ENCODE measurements at places on chromosomes 6 and 20. TPM values are rescaled to one million over a fixed set of nuclear protein-coding genes. Genes with fewer than 3 reads are reported as not detected.
A peak's percentile ranks its signal among the peaks of the same experiment; 100 is the strongest.

Gene SNX21
- total RNA-seq, result 31.5 TPM

- DNase-seq, result no peak
These were observed 4.7 kb downstream of the SCUBE3 start for GRCh38 chr6:35218456-35218855.

- no peak for DNase-seq
These were observed 179.7 kb upstream of the SCGN start for GRCh38 chr6:25472306-25472705.

DNA sequence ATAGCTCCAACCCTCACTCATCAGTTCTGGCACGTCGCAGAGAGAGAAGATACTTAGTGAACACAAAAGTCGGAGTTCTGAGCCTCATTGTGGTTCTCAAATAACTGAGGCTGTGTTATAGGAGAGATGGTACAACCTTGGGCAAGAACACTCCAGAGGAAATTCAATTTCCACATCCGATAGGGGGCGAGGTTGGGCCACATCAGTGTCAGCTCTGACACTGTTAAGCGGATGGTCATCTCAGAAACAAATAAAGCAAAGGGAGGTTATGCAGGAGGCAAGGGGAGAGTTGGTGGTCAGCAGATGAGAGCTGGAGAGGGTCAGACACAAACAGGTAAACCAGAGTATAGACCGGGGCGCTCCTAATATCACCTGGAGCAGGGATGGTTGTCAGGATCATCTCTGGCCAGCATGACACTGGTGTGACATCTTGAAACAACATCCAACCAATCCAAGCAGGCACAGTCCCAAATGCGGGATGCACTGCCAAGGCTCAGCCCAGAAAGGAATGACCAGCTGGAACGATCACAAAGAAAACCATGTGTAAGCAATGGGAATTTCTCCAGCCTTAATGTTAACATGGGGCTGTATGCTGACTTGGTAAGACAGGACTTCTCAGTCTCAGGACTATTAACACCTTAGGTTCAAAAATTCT is 331.8 kb downstream of the HACE1 start:
- no peak for DNase-seq

- no peak for DNase-seq
These were observed 6.4 kb downstream of the GTF2H5 start for GRCh38 chr6:158174514-158174913.

GRCh38 chr20:16556301-16556700 is 16.9 kb downstream of the KIF16B start:
- no peak for DNase-seq

Gene ARFGAP1
- 82.4 TPM for total RNA-seq

- peak; percentile 65 for DNase-seq
These were observed 148.5 kb downstream of the HDGFL1 start for GRCh38 chr6:22717915-22718314.

DNA sequence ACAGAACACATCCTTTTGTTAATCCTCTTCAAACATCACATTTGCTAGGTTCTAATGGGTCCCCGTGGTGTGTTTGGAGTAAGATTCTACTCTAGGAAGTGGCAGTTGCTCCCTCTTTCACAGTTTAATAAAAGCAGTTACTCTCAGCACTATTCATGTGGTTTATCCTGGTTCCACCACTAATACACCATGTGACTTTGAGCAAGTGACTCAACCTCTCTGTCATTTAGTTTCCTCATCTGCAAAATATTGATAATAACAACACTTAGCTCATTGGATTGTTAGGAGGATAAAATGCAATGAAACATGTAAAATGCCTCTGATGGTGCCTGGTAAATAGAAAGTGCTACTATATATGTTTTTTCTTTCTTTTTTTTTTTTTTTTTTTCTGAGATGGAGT is 488.0 kb upstream of the NOX3 start:
- no peak for DNase-seq

DNA sequence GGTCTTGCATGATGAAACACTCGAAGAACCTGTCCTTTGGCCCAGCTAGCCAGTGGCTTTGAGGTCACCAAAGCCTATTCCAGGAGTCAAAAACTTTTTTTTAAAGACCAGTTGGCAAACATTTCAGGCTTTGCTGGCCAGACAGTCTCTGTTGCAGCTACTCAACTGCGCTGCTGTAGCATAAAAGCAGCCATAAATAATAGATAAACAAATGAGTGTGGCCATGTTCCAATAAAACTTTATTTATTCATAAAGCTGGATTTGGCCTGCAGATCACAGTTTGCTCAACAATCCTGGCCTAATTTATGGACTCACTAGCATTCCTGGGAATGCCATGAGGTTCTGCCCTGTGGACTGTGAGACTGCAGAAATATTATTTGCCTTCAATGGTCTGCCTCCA is 68.8 kb upstream of the LTV1 start:
- no peak for DNase-seq

DNA sequence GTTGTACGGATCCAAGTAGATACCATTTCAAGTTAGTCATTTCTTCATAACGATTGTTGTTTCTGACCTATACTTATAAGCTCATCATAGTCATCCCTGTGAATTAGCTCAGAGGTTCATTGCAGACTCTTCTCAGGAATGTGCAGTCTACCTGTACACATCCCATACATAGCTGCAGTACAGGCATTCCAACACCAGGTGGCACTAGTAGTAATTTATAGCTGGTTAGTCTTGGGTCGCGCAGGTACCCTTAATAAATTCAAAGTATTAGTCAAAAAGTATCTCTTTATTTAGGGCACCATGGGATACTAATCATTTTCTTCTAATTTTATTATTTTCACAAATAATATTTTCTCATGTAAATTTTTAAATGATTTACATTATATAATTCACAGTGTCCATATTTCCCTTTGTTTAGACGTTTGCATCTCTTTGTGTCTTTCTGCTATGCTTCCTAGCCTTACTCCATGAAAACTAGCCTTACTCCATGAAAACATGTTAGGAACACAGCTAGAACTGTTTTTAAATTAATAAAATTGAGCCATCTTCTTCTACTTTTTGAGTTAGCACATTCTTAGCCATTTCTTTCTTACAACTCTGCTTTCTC is 128.6 kb upstream of the FAM83B start:
- DNase-seq, result peak; percentile 97

Gene MUC22
- not detected for total RNA-seq

- no peak for DNase-seq
These were observed 32.0 kb downstream of the RPP40 start for GRCh38 chr6:4971851-4972250.

DNA sequence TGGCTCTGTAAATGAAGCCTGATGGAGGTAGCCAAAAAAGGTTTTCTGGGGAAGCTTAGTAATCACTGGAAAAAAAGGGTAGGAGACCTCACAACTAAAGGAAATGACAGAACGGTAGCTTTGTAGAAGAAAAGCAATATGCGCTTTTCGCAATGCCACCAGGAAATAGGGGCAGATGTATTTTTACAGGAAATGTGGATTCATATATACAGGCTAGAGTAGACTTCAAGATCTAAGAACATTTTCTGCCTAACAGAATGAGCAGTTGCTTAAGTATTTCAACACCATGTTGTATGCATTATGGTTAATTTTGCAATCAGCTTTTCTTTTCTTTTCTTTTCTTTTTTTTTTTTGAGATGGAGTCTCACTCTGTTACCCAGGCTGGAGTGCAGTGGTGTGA is 219.6 kb downstream of the CD83 start:
- no peak for DNase-seq

Gene SLC17A3
- total RNA-seq, result not detected

DNA sequence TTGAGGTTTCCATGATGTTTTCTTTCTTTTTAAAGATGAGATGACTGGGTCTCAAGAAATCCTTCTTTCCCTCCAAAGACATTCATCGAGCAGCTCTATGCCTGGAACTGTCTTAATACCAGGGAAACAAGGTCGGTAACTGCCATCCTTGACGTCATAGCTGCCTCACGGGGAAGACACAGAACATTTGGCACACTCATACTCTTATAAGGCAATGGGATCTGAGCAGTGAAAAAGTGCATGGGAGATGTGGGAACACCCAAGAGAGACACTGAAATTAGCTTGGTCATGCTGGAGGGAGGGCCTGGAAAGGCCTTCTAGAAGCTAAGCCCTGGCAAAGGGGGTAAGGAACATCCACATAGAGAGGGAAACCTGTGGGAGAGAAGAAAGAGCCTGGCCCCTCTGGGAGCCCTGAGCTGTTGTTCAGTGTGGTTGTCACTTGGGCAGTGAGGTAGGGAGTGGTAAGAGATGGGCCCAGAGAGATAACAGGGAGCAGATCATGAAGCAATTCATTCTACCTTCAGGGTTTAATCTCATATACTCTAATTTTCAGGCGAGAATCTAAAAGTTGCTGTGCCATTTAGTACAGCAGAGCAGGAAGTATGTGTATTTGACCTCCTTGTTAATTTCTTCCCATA is 30.8 kb downstream of the CLIC5 start:
- DNase-seq, result no peak

DNA sequence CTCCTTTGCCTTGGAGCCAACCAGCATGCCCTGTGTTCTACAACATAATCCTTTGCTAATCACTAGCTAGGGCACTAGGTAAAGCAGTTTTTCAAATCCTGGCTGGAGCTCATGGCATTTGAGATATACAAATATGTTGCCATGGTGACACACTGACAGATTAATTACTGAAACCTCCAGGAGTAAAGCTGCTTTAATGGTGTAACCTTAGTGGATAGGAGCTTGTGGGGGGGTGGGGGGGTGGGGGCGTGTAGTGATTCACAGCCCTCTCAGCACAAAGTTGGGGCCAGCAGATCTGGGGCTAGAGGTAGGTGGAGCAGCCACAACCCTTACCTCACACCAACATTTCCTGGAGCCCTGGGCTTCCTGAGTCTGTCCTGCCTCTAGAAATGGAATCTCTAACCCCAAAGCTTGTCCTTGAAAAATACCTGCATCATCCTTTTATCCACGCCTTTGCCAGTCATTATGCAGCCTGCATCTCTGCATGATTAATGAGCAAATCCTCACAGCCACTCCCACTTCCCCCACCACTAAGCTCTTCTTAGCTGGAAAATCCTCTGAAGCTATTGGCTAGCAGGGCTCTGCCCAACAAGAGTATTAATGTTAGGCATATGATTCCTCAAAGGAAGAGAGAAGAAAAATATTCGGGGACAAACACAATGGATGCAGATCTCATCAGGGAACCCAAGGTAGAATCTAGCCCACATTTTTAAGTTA is 84.5 kb upstream of the PRND start:
- no peak for DNase-seq

Gene NMBR
- not detected for total RNA-seq

Gene CST2
- not detected for total RNA-seq

- no peak for DNase-seq
These were observed 303.7 kb downstream of the UTRN start for GRCh38 chr6:144588697-144589325.

Gene NOX3
- not detected for total RNA-seq

DNA sequence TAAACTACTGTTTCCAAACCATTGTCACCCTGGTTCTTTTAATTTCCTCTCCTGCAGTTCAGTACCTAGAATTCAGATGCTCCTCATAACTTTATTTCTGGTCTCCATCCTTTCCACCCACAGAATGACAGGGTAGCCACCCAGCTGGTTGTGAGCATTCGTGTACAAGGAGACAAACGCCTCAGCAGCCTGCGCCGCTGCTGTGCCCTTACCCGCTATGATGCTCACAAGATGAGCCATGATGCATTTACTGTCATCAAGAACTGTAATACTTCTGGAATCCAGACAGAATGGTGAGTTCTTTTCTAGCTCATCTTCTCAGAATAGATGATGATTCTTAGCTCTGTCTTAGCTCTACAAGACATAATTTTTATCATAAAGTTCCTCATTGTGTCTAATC is 18.6 kb downstream of the GTPBP2 start:
- no peak for DNase-seq

- no peak for DNase-seq
These were observed 22.6 kb downstream of the CNR1 start for GRCh38 chr6:88143421-88144157.

Gene PAX1
- not detected for total RNA-seq

Gene TINAG
- total RNA-seq, result 25.2 TPM

Gene BPIFB2
- total RNA-seq, result not detected

DNA sequence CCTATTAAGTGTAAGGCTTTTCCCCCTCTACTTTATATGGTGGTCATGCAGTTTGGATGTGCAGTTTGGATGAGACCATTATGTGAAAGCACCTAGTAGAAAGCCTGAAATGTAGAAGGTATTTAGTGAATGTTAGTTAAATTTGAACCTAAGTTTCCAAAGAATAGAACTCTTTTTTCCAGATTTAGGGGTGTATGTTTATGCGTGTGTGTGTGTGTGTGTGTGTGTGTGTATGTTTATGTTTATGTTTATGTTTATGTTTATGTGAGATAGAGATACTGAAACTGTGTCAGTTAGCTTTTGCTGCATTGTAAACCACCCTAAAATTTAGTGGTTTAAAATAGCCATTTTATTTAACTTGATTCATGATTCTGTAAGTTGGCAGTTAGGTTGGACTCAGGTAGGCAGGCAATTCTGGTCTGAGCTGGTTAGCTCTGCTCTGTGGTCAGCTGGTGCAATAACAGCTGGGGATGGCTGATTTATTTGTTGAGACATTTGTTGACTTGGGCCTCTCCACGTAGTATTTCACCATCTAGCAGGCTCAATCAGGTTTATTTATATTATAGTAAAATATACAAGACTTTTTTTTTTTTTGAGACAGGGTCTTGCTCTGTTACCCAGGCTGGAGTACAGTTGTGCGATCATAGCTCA is 54.0 kb downstream of the STK4 start:
- DNase-seq, result no peak

- no peak for DNase-seq
These were observed 19.2 kb downstream of the SPTLC3 start for GRCh38 chr20:13028001-13028400.

DNA sequence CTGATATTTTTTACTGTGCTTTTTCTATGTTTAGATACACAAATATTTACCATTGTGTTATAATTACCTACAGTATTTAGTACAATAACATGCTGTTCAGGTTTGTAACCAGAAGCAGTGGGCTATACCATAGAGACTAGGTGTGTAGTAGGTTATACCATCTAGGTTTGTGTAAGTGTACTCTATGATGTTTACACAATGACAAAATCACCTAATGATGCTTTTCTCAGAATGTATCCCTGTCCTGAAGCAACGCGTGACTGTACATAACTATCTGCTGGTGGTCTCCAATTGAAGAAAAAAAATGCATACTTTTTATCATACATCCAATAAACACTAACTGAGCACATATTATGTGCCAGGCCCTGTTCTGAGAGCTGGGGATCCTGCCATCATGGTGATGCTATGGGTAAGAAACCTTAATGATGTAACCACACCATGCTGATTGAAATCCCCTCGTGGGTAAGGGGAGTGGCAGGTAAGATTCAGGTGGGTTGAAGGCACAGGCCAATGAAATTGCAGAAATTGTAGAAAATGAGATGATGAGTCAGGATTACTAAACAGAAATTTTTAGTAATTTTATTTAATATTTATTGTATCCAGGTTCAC is 76.8 kb downstream of the FYN start:
- DNase-seq, result no peak

GRCh38 chr6:111748231-111748647 is 125.0 kb downstream of the FYN start:
- DNase-seq, result no peak

DNA sequence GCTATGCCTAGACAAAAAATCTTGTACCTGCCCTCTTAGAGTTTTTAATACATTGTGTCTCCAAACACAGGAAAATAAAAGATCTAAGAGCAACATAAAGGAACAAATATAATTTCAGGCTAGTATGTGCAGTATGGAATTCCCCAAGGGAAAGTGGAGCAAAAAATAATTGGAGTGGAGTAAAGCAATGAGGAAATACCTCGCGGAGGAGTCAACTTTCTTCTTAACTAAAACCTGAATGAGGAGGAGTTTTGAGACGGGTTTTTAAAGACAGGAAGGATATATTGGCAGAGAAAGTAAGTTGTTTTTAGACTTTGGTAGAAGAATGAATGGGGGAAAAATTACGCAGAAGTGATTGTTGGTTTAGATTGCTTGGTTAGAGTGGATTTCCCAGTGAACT is 14.0 kb downstream of the HIVEP1 start:
- DNase-seq, result no peak

Gene SLC44A4
- 332 TPM for total RNA-seq

Gene LY6G5B
- 15.5 TPM for total RNA-seq

Measured in mucosa of descending colon (tissue), 3 donors.